ENCODE measurements at places on chromosomes 1 and 21. TPM values are rescaled to one million over a fixed set of nuclear protein-coding genes. Genes with fewer than 3 reads are reported as not detected.

Gene SYT14
- 13.2 TPM for total RNA-seq

Gene FAM131C
- 1.5 TPM for total RNA-seq

Gene RHBG
- 0.50 TPM for total RNA-seq

Gene PHC2
- total RNA-seq, result 106 TPM

Gene CRYAA
- total RNA-seq, result 0.36 TPM

Gene DIO1
- total RNA-seq, result 1.2 TPM

Gene CDCA8
- 2.9 TPM for total RNA-seq

Gene CCDC185
- total RNA-seq, result 0.29 TPM

Gene ID3
- total RNA-seq, result 35.2 TPM

Gene EXOSC10
- total RNA-seq, result 88.7 TPM

Gene PAQR6
- 4.2 TPM for total RNA-seq

Gene FLG2
- 1.3 TPM for total RNA-seq

Gene PLPPR5
- total RNA-seq, result 4.7 TPM

Gene DEPDC1
- total RNA-seq, result 0.64 TPM

Gene DNAI4
- total RNA-seq, result 13.2 TPM

Gene PCBP3
- 5.7 TPM for total RNA-seq

Gene OR2T29
- total RNA-seq, result 0.41 TPM

Gene FUBP1
- total RNA-seq, result 372 TPM

Gene GLIS1
- 1.4 TPM for total RNA-seq

Gene ENO1
- total RNA-seq, result 1,495 TPM

Gene BCAR3
- 29.0 TPM for total RNA-seq

Gene LCE1A
- total RNA-seq, result not detected

Gene CD46
- total RNA-seq, result 78.1 TPM

Gene C1orf116
- 0.52 TPM for total RNA-seq

Gene ZNF648
- not detected for total RNA-seq

Gene HSD3B2
- 0.19 TPM for total RNA-seq

Gene L1TD1
- total RNA-seq, result 2.6 TPM

Gene RGS16
- 45.4 TPM for total RNA-seq

Gene FCRL1
- total RNA-seq, result not detected

Gene OR2G2
- total RNA-seq, result not detected

Gene CHIA
- total RNA-seq, result 0.19 TPM

Gene BRINP2
- total RNA-seq, result 4.6 TPM

Gene LCA5L
- total RNA-seq, result 4.3 TPM
